ENCODE measurements at places on chromosomes 11 and 22.

DNA sequence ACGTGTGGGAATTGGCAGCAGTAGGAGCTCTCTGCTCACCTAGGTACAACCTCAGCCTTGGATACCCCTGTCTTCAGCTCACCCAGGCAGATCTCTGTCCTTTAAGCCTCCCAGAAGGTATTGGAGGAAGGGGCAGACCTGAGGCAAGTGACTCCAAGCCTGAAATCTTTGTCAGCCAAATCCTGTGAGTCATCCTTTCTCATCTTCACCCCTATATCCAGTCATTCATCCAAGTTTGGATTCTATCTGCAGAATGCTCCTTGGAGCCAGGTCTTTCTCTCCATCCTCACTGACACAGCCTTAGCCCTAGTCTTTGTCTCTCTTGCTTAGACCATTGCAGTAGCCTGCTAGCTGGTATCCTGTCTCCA lies 10.4 kb upstream of the THY1 start:
- DNase-seq, result no peak

DNA sequence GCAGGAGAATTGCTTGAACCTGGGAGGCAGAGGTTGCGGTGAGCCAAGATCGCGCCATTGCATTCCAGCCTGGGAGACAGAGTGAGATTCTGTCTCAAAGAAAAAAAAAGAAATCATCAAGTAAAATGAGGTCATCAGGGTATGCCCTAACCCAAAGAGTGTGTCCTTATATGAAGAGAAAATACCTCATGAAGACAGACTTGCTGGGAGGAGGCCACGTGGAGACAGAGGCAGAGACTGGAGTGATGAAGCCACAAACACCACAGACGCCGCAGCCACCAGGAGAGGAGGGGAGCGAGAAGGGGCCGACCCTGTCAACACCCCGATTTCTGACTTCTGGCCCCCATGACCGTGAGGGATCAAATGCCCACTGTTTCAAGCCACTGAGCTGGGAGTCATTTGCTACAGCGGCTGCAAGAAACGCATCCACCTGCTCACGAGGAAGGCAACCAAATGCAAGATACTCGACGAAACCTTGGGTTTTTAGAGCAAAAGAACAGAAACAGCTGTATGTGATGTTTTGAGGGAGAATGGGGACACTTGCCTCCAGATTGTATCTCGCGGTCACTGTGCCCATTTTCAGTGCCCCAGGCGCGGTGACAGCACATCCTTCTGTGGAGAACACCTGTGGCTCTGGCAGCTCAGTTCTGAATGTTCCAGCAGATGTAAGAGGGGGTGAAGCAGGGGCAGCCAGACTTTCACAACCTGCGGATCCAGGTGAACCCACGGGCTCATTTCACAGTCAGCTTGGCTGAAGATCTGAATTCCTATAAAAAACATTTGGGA lies 1317.2 kb downstream of the TBC1D22A start:
- no peak for DNase-seq

GRCh38 chr22:46242076-46242475 lies 8.0 kb downstream of the CDPF1 start:
- DNase-seq, result no peak

- DNase-seq, result peak; percentile 31
Measured at GRCh38 chr11:121589946-121590537, 137.3 kb upstream of the SORL1-AS1 start.

- peak; percentile 20 for DNase-seq
Measured at GRCh38 chr22:24994070-24994763, 41.7 kb downstream of the KIAA1671 start.

- DNase-seq, result no peak
Measured at GRCh38 chr22:37520776-37521191, 1.6 kb upstream of the CARD10 start.

DNA sequence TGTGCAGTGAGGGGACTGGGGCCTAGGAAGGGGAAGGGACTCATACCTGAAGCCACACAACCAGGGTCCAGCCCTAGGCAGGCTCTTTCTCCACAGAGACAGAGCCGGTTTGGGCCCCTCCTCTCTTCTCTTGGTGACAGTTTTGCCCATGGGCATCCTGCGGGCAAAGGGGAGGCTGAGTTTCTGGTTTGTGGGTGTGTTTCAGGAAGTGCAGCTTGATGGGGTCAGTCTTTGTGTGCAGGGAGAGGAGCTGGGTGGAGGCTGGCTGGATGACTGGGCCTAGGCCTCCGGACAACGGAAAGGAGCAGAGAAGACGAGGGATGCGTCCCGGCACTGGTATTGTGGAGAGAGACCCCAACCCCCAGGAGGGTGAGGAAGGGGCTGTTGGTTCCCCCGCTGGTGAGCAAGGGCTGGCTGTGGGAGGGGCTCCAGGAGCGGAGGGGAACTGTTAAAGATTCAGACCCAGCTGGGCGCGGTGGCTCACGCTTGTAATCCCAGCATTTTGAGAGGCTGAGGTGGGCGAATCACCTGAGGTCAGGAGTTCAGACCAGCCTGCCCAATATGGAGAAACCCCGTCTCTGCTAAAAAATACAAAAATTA lies 23.4 kb upstream of the CELSR1 start:
- DNase-seq, result no peak

- DNase-seq, result no peak
Measured at GRCh38 chr22:24859587-24859986, 53.6 kb downstream of the SGSM1 start.

DNA sequence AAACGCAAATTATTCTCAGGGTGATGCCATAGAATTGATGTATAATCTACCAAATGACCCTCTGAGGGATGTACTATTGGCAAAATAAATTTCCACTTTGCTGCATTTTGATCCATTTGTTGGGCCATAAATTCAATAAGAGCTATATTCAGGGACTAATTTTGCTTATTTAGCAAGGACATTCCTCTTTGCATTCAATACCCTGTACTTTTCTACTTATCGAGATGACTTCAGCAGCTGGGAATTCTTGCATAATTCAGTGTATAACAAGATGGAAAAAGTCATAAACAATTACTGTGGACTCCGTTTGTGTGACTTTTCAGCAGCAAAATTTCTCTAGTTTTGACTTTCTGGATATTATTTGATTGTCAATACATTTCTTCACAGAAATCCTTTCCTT lies 744.7 kb upstream of the CCDC179 start:
- DNase-seq, result no peak

GRCh38 chr11:132874638-132875037 lies 657.7 kb downstream of the OPCML start:
- no peak for DNase-seq

DNA sequence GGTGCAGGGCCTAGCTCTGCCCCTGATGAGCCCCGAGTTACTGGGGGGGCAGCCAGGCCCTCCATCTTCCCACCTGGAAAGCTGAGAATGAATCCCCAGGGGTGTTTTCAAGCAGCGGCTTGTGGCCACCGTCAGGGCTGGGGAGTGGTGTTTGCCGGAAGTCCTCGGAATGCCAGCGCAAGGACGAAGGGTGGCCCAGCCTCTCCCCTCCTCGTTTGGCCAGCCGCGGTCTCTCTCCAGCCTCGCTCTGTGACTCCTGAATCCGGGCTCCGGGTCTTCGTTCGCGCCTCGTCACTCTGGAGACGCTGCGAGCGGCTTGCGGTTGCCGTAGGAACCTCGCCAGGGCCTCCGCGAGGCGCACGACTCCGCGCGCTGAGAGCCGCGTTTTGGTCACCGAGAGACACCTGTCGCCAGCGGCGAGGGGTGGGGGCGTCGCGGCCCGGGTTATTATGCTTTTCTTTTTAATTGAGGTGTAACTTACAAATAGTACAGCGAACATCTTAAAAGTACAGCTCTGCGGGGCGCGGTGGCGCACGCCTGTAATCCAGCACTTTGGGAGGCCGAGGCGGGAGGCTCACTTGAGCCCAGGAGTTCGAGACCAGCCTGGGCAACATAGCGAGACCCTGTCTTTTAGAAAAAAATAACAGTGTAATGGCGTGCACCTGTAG lies 6.3 kb upstream of the KDELR3 start:
- peak; percentile 78 for DNase-seq

DNA sequence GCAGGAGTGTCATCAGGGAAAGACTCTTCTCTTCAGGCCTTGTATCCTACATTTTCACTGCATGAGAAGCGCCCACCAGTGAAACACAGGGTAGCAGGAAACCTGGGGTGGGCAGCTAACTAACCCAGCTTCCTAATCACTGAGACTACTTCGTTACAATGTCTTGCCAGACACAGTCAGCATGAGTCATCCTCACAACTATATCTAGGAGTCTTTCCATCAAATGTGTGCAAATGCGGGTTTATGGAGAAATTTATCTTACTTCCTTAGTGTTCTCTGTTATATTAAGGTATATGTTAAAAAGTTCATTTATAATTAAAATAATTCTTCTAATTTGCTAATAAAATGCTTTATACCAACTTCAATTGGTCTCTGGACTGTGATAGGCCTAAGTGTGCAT lies 79.9 kb upstream of the RAB1B start:
- no peak for DNase-seq

- DNase-seq, result no peak
Measured at GRCh38 chr22:23722160-23722559, 28.8 kb downstream of the ZNF70 start.

DNA sequence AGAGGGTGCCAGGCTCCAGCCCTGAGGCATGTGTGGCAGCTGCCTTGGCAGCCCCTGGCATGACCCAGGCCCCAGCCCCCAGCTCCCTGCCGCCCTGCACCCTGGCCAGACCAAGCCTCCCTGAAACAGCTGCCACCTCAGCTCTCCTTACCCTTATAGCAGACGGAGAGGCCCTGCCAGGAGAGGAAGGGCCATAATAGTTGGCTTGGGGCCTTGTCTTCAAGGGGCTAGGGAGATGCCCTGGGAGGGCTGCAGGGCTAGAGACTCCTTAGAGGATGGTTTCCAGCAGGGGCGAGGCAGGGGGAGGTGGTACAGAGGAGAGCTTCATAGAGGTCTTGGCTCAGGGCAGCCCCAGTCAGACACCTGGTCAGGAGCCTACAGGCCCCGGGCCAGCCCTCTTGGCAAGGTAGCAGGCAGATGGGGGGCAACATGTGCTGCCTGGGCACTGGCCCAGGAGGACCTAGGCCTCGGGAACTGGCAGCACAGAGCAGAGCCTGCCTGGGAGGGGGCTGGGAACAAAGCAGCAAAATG lies 13.0 kb downstream of the SMTN start:
- no peak for DNase-seq

DNA sequence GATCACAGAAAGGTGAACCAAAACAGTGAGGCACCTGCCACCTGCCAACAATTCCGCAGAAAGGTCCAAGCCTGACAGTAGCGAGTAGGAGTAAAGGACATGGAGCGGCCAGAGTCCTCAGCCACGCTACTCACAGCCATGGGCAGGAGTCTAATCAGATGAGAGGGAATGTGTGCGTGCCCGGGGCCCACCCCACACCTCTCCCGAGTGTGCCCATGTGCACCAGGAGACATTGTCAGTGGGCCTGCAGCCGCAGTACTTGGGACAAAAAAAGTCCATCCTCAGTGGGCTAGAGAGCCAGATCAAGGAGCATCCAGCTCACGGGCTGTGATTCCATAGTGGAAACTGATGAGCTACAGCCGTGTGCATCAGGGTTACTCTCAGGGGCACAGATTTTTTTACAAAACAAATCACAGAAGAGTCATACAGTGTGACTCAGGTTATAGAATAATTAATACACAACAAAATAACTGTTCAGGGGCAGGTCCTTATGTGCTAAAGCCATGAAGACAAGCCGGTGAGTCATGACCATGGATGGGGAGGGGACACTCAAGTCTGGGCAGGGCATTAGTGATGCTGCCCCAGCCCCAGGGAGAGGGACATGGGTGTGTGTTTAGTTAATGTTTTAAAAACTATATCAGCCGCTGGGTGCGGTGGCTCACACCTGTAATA lies 12.0 kb downstream of the SART1 start:
- DNase-seq, result no peak

- DNase-seq, result no peak
Measured at GRCh38 chr22:39536711-39537110, 4.2 kb upstream of the RPS19BP1 start.

DNA sequence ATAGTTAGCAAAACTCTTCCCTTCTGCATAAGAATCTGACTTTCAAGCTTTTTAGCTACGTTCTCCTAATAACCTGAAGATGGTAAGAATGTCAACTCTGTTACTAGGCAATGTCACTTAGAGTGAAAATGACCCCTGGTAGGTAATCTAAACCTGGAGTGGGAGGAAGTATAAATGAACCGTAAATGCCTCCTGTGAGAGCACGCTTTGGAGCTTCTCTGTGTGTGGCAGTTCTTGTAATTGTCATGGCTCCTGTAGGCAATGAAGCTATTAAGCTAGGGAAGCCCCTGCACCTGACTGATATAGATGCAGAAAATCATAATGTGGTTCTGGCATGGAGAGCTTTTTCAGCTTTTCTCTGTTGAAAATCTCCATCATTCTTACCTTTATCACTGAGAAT lies 29.4 kb downstream of the CALCA start:
- DNase-seq, result no peak

GRCh38 chr11:44564166-44564565 lies 1.3 kb upstream of the CD82 start:
- no peak for DNase-seq

DNA sequence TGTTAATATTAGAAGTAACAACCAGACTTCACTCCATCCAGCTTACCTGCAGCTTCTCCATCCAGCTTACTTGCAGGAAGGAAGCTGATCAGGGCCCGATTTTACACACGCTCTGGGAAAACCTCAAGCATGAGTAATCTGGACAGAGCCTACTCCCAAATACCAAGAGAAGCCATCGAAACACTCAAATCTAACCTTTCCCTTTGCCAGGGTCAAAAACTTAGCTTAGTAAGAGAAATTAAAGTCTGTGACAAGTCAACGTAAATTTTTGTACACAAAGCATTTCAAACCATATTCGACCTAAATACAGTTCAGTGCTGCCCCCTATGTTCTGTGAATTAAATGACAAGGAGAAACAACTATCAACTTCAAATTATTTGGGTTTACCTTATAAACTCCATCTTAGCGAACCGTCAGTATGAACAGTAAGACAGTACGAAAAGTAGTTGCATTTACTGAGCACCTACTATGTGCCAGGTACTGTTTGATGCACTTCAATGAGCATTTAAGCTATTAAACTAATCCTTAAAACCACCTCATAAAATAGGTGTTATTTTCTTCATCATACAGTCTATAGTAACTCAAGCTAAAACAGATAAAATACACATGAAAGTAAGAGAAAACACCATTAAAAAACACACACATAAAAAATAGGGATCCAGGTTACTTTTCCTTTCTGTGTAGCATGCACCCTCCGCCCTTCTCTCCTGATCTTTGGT lies 36.9 kb downstream of the ARFGAP3 start:
- no peak for DNase-seq

DNA sequence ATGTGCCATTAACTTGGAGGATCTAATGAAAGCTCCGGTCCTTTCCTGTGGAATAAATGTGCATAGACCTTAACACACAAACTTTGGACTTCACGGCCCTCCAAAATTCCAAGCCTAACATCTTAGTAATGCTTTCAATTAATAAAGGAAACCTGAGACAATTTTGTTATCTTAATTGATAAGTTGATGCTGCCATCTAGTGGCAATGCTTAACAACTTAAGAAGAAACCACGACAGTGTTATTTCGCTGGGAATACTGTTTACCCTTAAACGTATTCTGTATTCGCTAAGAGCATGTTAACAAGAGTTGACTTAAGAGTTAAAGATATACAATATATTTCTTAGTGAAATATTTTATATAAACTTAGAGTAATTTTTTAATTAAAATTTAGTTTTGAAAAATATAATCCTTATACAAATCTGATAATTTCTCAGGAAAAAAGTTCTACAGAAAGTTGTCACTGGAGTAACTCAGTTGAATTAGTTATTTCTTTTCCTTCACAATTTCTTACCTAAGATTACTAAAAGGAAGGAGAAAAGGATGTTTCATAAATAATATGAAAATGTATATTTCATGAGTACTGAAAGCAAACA lies 35.0 kb upstream of the OR9G4 start:
- no peak for DNase-seq

Measured in stimulated activated naive CD8-positive, alpha-beta T cell treated with anti-CD3 and anti-CD28 coated beads, Interleukin-15, Interleukin-2, amounts not matched to agents 100 U/mL and 50 U/mL, for 24 hours (primary cell).